SK-MEL-5 (cell line): ENCODE measurements at places on chromosomes 6 and 20. TPM values are rescaled to one million over a fixed set of nuclear protein-coding genes. Genes with fewer than 3 reads are reported as not detected.
A peak's percentile ranks its signal among the peaks of the same experiment; 100 is the strongest.

GRCh38 chr6:47334334-47334733 lies 24.6 kb upstream of the TNFRSF21 start:
- no peak for DNase-seq

GRCh38 chr20:1435337-1435699 lies 31.3 kb downstream of the NSFL1C start:
- DNase-seq: no peak

DNA sequence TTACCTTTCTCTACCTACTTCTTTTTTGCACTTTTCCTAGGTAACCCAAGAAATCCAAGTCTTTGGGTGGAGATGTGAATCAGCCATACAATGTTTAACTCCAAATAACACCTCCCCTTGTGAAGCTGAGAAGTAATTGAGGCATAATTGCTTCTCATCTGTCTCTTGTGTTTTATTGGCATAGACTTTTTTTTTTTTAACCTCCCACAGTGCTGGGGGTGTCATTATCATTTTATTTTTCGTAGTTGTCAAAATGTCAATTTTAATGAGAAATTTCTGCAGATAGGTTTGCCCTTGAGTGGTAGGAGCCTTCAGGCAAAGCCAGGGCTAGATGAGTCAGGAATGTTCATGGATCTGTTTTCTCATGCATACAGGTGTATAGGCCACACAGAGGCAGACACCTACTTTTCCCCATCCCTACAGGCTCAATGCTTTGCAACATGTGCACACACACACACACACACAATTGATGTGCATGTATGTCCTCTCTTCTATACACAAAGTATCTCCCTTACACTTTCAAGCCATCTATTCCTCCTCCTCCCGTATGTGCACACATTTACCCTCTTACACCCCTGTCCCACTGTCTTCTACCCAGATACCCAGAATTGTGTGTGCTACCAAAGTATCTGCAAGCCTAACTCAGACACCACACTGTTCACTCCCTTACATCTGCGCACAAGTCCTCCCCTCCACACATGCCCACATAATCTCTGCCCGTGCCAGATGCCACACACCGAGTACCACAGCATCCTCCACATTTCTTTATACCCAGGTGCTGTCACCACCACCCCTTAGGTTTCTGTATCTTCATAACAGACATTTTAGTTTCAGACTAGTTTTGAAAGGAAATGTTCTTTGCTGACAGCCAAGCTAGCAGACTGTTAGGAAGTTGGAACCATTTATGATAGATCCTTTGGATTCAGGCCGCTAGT lies 22.0 kb downstream of the RALY start:
- no peak for DNase-seq

DNA sequence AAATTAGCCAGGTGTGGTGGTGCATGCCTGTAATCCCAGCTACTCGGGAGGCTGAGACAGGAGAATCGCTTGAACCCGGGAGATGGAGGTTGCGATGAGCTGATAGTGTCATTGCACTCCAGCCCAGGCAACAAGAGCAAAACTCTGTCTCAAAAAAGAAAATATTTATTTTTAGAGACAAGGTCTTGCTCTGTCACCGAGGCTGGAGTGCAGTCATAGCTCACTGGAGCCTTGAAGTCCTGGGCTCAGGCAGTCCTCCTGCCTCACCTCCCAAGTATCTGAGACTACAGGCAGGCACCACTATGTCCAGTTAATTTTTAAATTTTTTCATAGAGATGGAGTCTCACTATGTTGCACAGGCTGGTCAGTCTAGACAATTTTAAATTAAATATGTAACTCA lies 16.2 kb upstream of the CEBPB start:
- DNase-seq: no peak

- no peak for DNase-seq
Measured at GRCh38 chr6:152265651-152266050, 371.5 kb downstream of the SYNE1 start.

DNA sequence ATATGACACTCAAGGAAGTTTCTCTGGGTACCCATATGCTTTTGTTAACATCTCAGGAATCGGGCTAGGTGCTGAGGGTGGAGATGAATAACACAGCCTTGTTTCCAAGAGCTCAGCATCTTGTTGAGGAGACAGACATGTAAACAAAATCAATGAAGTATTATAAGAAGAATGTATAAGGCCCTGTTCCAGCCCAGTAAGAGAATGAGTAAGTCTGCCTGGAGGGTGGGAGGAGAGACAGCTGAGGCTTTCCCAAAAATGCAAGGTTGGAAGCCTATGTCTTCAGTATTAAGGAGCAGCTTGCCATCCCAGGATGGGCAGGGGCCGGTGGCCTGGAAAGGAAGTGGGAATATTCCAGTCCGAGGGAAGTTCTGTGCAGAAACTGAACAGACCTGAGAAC lies 615.3 kb upstream of the BTBD3 start:
- DNase-seq: no peak

DNA sequence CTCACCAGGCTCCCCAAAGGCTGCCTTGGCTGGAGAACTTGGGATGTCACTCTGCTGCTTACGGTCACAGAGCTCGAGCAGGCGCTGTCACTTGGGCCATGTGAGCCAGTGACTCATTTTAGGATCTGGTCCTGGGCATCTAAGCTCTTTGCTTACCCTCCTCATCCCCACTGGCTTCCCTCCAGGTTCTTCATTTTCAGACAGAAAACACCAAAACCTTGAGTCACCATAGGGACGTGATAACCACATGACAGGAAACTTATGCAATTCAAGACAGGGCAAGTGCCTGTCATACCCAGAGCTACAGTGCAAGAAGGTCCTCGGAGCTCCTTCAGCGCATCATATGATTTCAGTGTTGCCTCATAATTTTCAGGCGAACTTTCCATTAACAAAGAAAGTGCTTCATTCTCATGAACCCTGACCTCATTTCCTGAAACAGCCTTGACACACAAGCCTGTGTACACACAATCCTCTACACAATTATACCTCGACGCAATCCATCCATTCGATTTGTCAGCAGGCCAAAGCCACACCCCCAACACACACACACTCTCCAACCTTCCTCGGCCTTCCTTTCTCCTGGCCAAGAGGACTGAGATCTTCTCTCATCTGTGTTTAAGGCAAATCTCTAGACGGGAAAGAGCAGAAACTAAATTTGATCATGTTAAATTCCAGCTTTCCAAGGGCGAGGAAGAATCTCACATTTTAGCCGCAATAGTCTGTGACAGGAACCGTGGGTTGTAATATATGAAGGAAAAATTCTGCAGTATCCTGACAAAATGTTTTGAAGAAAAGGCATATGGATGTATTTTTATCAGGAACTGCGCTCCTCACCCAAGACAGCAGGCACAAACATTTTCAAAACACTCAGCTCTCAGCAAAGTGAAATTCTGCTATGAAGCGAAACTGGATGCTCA lies 25.3 kb downstream of the TBC1D7 start:
- DNase-seq: peak; percentile 100

- no peak for DNase-seq
Measured at GRCh38 chr20:14406495-14406894, 69.1 kb upstream of the FLRT3 start.

- DNase-seq: no peak
Measured at GRCh38 chr6:52550014-52550575, 26.8 kb downstream of the TRAM2 start.

DNA sequence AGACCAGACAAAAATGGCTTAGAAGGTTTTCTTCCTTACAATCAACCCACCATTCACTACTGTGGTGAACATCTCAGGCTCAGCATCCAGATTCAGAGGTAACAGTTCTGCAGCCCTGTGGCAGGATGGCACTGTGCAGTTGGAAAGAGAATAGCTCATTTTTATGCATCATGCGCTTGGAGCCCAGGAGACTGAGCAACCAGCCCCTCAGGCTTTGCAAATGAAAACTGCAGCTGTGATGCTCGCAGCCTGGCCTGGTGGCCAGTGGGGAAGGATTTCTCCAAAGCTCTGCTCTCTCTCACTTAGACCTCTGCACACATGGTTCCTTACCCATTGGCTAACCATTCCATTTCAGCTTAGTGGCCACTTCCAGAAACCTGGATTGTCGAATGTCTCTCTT lies 45.8 kb downstream of the GABRR2 start:
- DNase-seq: no peak

- DNase-seq: no peak
Measured at GRCh38 chr20:24699321-24700165, 230.1 kb downstream of the SYNDIG1 start.

DNA sequence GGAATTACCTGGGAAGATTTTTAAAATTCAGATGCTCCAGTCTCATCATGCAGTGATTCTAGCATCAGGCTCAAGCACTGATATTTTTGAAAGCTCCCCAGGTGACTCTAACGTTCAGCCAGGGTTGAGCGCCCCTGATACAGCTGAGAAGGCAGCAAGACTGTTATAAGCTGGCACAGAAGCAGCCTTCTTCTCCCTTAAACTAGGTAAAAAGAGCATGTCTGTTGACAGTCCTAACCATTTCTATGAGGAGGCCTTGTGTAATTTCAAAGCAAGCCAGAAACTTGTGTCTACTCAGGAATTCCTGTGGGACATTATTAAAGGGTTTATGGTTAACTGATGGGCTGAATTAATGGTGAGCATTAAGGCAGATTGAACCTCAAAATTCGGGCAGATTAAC lies 141.9 kb downstream of the PDE7B start:
- DNase-seq: no peak

DNA sequence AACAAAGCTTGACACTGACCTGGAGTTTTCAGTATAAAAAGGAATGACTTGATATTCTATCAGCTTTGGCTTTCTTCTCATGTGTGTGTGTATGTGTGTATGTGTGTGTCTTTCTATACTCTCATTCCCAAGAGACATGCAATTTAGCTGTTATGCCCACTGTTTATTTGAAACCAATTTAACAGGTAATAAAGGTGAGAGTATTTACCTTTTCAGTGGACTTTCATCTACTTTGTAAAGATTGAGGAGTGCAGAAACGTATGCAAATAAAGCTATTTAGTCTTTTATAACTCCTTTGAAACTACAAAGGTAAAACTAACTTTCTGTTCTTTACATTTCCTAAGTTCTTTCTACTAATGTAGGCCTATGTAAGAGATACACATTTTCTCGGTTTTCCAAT lies 103.5 kb upstream of the HS3ST5 start:
- DNase-seq: no peak

GRCh38 chr6:32844839-32845383 lies 1.1 kb upstream of the PSMB8 start:
- no peak for DNase-seq

- DNase-seq: no peak
Measured at GRCh38 chr20:48193627-48194425, 408.5 kb upstream of the SULF2 start.

DNA sequence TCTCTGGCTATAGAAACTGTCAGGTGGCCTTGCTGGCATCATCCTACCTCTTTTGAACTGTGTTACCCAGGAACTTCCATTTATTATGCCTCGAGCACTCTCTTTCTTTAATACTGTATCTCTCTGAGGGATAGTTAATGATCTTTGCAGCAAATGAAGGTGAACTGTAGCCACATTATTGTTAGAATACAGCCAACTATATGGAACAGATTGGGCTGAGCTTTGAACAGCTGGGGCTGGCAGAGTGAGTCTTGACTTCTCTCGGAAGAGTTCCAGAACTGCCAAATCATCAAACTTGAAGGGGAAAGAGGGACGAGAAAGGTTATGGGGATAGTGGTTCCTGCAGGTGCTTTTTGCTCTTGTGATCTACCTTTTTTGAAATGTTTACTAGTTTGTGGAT lies 237.7 kb downstream of the PRL start:
- DNase-seq: no peak

GRCh38 chr6:138722425-138723371 lies 50.9 kb upstream of the CCDC28A start:
- peak; percentile 98 for DNase-seq

DNA sequence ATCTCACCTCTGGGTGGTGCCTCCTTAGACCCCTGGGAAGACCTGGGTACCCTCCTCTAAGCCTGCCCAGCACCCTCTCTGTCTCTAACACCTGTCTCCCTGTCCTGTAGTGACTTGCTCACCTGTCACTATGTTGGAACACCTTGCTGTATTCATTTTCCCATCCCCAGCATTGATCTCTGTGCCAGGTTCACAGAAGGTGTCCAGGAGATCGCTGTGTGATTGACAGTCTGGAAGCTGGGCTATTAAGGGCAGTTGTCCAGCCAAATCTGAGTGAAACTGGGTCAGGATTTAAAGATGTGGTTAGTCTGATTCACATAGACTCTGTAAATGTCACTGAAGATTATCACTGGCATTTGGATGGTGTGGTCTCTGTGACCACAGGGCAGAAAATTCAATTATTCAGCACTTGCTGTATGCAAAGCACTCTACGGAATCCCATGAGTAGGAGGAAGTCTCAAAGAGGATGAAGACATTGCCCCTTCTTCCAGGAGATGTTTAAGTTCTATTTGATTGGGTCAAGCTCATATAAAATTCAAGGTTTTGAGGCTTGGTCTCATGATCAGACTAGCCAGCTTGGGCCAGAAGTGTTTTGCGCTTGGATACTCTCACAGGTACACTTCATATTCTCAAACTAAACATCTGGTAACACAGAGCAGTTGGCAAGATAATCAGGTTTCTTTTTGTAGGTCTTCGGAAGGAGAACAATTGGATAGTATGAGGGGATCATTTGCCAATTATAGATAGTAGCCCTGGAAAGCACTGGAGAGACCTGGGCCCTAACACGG lies 57.8 kb upstream of the TAGAP start:
- no peak for DNase-seq

DNA sequence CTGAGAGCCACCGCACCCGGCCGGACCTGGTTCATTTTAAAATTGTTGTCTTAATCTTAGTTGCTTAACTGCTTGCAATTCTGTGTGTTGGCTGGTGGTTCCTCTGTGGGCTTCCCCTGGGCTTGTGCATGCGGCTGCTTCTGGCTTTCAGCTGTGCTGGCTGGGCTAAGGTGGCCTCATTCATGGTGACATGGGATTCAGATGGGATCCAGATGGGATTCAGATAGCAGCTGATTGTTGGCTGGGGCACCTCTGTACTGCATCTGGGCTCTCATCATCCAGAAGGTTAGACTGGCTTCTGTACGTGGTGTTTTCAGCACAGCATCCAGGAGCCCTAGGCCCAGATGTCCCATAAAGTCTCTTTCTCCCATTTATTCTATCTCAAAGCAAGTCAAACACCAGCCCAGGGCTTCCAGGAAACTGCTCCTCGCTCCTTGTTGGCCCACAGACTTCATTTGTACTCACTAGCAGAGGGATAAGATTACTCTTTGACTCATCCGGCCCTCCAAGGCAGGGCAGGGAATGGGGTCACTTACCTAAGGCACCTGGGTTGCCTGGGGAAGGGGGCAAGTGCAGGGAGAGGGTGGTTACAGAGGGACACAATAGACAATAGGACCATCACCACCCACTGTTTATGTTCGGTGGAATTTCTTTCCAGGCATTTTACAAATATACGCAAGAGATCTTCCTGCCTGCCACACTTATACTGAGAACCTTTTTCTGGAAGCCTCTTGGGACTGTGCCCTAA lies 10.2 kb upstream of the PEDS1 start:
- peak; percentile 40 for DNase-seq

DNA sequence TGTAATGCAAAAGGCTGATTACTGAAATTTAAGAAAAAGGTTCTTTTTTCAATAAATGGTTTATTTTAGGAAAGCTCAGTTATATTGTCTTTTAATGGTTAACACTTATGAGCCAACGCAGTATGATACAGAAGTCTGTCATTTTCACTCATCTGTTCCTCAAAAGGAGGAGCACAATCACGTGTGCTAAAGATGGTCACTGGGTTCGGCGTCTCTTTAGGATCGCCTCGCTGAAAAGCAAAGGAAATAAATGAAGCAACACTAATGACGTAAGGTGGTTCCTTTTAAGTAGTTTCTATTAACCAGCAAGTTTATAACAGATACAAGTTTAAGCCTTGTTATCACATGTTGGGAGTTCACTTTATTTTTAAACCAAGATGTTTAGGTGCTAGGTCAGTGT lies 125.7 kb downstream of the MAP3K4 start:
- DNase-seq: no peak

The LST1 gene
- total RNA-seq: not detected in 2 replicates

The TRIM31 gene
- total RNA-seq: not detected in 2 replicates

The EDN3 gene
- total RNA-seq: not detected in 2 replicates

The ULBP2 gene
- 0.37 and 0.61 TPM in 2 replicates for total RNA-seq

The GMPR gene
- 102 and 109 TPM in 2 replicates for total RNA-seq

The ATP6V1G2 gene
- total RNA-seq: 0.32 and 0.45 TPM in 2 replicates
